Stimulated activated CD8-positive, alpha-beta memory T cell treated with anti-CD3 and anti-CD28 coated beads, Interleukin-15, amount 100 ng/mL, for 4 hours (primary cell): ENCODE measurements at places on chromosomes 6 and 20.

GRCh38 chr6:43773050-43773979 is 3.3 kb downstream of the VEGFA start:
- no peak for DNase-seq

GRCh38 chr20:41089555-41089954 is 47.8 kb upstream of the PLCG1 start:
- DNase-seq: no peak

GRCh38 chr6:17258749-17259148 is 22.4 kb upstream of the RBM24 start:
- no peak for DNase-seq

DNA sequence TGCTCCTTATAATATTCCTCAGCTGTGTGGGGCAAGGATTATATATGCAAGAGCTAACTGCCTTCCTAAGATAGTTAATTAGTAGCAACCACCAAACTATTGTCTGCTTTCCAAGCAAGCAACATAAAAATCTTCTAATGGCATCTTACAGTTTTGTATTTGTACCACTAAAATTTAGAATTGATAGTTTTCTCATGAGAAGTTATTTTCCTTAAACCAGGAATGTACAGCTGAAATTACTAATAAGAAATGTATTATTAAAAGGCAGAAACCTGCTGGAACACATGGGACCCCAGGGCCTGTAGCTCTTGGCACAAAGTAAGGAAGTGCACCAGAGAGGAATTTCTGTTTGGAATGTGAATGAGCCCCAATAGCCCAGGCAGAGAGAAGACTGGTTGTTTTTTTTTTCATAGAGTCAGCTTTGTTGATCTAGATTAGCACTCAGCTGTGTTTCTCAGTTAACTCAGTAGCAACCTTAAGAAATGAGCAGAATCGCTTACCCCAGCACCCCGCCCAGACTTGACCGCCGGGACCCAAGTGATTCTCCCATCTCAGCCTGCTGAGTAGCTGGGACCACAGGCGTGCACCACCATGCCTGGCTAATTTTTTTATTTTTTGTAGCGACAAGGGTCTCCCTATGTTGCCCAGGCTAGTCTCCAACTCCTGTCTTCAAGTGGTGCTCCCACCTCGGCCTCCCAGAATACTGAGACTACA is 2.6 kb downstream of the MGME1 start:
- no peak for DNase-seq

GRCh38 chr6:41492261-41492891 is 53.8 kb upstream of the FOXP4 start:
- DNase-seq: no peak

GRCh38 chr6:110341663-110342596 is 16.2 kb downstream of the METTL24 start:
- no peak for DNase-seq

- DNase-seq: no peak
Measured at GRCh38 chr6:141103246-141103645, 1029.5 kb upstream of the GJE1 start.

GRCh38 chr6:37762806-37763205 is 56.7 kb upstream of the ZFAND3 start:
- DNase-seq: no peak

DNA sequence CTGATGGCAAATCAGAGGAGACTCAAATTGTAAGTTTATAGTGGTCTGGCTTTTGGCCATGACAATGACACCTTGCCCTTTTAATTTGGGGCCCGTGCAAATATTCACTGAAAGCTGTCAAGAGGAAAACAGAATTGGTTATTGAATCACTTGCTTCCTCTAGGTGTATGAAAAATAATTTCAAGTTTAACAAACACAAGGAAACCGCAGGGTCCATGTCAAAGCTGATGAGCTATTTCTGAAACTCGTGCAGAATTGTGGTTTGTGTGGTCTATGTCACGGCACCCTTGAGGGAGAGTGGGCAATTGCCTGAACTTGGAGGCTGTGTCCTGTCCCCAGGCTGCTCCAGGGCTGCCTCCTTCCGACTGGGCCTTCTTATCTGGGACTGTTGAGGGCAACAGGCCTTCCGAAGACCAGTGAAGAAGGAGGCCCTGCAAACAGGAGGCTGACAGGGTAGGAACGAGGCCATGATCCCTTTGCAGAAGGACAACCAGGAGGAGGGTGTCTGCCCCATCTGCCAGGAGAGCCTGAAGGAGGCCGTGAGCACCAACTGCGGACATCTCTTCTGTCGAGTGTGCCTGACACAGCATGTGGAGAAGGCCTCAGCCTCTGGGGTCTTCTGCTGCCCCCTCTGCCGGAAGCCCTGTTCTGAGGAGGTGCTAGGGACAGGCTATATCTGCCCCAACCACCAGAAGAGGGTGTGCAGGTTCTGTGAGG is 788 bp downstream of the TRIM40 start:
- DNase-seq: no peak

DNA sequence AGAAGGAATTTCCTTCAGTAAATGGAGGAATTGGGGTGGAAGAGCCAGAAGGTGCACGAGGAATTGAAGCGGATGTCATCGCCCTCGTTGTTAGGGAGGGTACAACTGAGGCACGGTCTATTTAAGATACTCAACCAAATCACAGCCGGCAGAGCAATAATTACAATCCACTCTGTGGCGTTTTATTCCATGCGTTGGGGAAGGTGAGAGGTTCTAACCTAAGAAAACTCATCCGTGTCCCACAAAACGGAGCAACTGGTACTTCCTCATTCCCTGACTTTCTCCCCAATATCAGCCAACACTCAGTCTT is 802 bp upstream of the RRBP1 start:
- DNase-seq: no peak

- no peak for DNase-seq
Measured at GRCh38 chr6:126071000-126071647, 84.8 kb downstream of the TRMT11 start.

DNA sequence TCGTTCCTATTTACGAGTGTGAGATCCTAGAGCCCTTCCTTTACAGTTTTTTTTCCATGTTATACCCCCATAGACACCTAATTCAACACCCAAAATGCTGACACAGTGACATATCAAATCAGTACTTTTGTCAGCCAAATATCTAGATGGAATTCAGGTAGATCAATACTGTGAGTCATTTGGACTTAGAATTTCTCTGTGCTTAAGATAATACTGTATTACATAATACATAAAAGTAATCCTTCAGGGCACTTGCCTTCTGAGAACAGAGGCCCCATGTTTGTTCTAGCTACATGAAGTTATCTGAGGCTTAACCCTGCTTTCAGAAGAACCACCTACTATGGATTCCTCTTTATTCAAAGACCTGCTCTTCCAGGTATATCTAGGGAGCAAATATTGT is 623.1 kb downstream of the PHF3 start:
- DNase-seq: no peak

GRCh38 chr20:20480689-20481088 is 112.8 kb downstream of the INSM1 start:
- DNase-seq: no peak

GRCh38 chr6:69953491-69953890 is 87.1 kb downstream of the COL19A1 start:
- DNase-seq: no peak

GRCh38 chr20:53344891-53345290 is 248.7 kb downstream of the ZNF217 start:
- no peak for DNase-seq

GRCh38 chr20:15091421-15092037 is 754.1 kb upstream of the FLRT3 start:
- no peak for DNase-seq

GRCh38 chr20:38373231-38373867 is 27.1 kb downstream of the LBP start:
- no peak for DNase-seq

GRCh38 chr6:158735009-158735408 is 84.2 kb downstream of the EZR start:
- no peak for DNase-seq

DNA sequence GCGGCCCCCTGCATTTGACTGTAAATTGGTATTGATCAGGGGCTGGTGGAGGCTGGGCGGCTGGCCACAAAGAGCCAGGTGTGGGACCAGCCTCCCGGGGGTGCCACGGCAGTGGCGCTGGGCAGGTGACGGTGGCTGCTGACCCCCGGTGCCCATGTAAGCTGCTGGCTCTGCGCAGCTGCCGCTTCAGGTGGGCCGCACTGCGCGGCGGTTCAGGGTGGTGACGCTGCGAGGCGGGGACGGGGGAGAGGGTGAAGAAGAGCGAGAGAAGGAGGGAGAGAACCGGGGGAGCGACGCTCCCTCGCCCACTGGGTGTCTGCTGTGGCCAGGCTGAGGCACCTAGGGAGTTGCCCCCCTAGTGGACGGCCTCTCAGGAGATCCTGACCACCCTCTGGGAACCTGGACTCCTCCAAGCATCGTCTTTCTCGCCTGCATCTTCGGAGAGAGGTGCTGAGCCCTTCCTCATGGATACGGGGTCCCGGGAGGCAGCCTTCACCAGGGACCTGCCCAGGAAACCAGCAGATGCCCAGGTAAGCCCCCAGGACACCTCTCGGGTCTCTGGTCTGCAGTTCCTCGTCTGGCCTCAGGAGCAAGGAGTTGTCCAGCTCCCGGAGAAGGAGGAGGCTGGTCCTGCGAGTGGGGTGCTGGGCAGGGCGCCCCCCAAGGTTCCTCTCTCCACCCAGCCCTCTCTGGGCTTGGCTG is 77.5 kb upstream of the GATA5 start:
- no peak for DNase-seq

DNA sequence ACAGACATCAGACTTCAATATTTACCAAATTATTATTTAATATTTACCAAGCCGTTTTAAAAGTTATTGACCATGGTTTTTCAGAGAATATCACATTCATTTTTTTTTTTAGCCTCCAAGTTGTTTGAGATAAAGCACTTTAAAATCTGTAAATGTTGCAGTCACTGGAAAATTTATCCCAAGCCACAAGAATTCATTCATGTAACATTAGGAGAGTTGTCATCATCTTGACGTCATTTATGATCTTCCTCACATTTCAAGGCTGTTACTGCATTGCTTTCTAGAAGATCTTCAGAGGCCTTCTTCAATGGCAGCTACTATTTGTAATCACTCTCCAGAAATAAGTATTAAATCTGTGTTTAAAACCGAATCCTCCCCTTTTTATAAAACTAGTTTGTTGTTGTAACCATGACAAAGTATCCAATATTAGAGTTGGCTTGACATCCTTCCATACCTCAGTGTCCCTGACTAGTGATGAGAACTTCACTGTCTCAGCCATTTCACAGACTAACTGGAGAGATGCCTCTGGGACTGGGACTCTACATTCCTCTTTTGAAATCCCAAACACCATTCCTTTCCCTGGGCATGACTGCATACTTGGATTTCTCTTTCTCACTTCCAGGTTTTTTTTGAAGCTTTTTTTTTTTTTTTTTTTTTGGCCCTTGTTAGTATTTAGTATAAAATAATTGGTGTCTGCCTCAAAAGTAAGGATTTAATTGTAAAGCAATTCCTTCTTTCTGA is 100.1 kb downstream of the ZFAND3 start:
- no peak for DNase-seq

DNA sequence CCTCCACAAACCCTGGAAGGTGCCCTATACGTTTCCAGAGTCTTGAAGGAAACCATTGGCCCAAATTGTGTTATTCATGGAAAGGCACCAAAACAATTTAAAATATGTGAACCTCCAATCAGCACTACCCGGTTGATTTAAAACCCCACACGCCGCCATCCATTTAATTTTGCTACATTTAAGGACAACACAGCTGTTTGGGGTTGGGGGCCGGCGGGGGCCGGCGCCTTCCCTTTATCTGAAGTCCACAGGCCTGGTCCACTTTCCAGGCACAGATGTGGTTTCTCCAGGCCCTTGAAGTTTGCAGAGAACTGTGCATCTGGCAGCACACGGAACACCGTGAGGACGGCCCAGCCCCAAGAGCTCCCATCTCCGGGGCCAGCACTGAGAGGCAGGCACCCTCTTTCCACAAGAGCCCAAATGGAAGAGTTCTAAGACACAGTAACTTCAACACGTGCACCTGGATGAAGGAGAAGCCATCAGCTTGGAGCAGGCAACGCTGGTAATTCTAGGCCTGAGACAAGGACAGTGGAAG is 16.8 kb upstream of the FRMD1 start:
- no peak for DNase-seq

DNA sequence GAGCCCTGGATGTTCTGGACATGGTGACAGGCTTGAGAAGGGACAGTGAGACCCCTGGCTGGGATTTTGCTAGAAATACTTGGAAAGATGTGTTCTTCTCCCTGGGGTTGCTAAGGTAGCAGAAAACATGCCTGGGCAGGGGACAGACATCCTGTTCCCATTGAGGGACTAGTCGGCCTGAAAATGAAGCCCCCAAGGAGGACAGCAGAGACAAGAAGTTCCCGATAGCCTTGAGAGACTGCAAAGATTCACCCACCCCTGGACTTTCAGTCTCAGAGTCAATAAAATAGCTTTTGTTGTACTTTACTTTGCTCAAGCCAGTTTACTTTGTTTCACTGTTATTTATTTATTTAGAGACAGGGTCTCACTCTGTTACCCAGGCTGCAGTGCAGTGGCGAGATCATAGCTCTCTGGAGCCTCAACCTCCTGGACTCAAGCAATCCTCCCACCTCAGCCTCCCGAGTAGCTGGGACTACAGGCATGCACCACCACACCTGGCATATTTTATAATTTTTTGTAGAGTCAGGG is 28.4 kb downstream of the ATP9A start:
- DNase-seq: no peak

- no peak for DNase-seq
Measured at GRCh38 chr6:29442719-29443118, 3.6 kb downstream of the OR10C1 start.

GRCh38 chr20:25136643-25137559 is 55.0 kb upstream of the VSX1 start:
- DNase-seq: no peak

DNA sequence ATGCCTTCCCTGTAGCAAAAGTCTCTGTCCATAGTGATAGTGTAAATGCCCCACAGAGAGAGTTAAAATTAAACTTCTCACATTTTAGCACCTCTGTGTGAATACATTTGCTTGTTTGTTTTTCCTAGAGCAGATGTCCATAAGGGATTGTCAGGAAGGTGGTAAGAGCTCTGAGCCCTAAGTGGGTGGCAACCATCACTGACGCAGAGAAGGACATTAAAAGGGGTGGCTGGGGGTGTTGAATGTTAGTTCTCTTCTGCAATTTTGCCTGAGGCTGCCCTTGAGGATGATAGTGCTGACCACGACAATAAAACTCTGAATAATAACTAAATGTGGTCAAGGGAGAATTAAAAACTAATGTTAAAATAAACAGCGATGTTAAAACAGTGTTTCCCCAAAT is 174.3 kb upstream of the ID4 start:
- DNase-seq: no peak

DNA sequence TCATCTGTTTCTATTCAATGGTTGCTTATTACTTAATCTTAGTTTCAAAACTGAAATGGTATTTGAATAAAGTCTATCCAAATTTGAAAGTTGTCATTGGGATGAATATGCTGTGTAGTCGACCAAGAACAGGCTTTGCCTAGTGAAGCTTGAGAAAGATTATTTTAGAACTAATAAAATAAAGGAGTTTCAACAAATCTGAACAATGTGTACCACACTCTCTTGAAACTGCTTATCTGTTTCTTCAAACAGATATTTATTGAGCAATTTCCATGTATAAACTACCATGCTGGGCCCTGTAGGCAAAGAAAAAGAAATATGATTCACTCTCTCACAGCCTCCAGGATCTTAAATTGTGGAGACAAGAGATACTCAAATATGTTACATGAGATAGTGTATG is 174.4 kb downstream of the OGFRL1 start:
- DNase-seq: no peak

GRCh38 chr6:146985111-146985510 is 219.1 kb upstream of the STXBP5 start:
- DNase-seq: no peak
